Thymus (tissue), 14 donors: ENCODE measurements at places on chromosomes 13 and 19. TPM values are rescaled to one million over a fixed set of nuclear protein-coding genes. Genes with fewer than 3 reads are reported as not detected.

SMIM17 gene
- total RNA-seq, result 0.38 TPM

- H3K27ac ChIP-seq, result no peak overlapping the region
- H3K27me3 ChIP-seq, result no peaks in the 10 kb centered on the region
- no peak overlapping the region for H3K4me3 ChIP-seq
- H3K4me1 ChIP-seq, result peaks cover 12% of the 10 kb centered on the region
Measured at GRCh38 chr13:110869805-110870706, 44.8 kb downstream of the ANKRD10 start.

- DNase-seq, result no peak
- H3K27me3 ChIP-seq, result no peaks in the 10 kb centered on the region
- H3K4me1 ChIP-seq, result peaks cover 4% of the 10 kb centered on the region
- peaks cover 2% of the 10 kb centered on the region for H3K36me3 ChIP-seq
- H3K4me3 ChIP-seq, result no peak overlapping the region
- no peak overlapping the region for H3K27ac ChIP-seq
Measured at GRCh38 chr19:51983361-51983760, 3.3 kb downstream of the ZNF350 start.

KIR2DL1 gene
- not detected for total RNA-seq

GRCh38 chr19:42252365-42253244 is 2.3 kb downstream of the ERF start:
- peak overlapping the region; percentile 92 for H3K4me3 ChIP-seq
- no peak for DNase-seq
- peaks cover 7% of the 10 kb centered on the region for H3K27me3 ChIP-seq

GRCh38 chr19:15911599-15912235 is 13.8 kb upstream of the CYP4F2 start:
- H3K27me3 ChIP-seq, result peaks cover 35% of the 10 kb centered on the region
- no peaks in the 10 kb centered on the region for H3K4me1 ChIP-seq
- no peak overlapping the region for H3K4me3 ChIP-seq
- H3K36me3 ChIP-seq, result no peaks in the 10 kb centered on the region
- H3K27ac ChIP-seq, result no peak overlapping the region

GRCh38 chr19:28292822-28293500 is 920.0 kb downstream of the UQCRFS1 start:
- H3K4me1 ChIP-seq, result no peaks in the 10 kb centered on the region
- no peaks in the 10 kb centered on the region for H3K27me3 ChIP-seq
- H3K27ac ChIP-seq, result no peak overlapping the region
- DNase-seq, result no peak
- no peak overlapping the region for H3K4me3 ChIP-seq
- H3K36me3 ChIP-seq, result no peaks in the 10 kb centered on the region
